ENCODE measurements at places on chromosomes 13 and 19.

DNA sequence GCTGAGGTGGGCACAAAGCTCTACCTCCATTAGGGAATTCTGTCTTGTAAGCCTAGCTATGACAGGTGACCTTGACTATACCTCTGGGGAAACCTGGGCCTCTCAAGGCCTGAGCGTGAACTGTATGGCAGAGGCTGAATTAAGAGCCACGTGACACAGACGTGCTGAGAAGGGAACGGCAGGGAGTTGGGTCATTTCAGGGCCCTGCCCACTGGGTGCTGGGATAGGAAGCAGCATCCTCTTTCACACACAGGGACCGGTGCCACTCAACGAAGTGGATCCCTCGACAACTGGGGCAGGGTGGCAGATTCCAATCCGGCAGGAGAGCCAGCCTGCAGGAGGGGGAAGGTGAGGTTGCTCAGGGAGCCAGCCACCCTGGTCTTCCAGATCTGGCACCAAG is 9.2 kb downstream of the ASF1B start:
- DNase-seq = no peak

GRCh38 chr13:98022210-98022609 is 68.7 kb downstream of the IPO5 start:
- DNase-seq = no peak

- DNase-seq = no peak
Measured at GRCh38 chr13:28041501-28041900, 53.0 kb upstream of the URAD start.

DNA sequence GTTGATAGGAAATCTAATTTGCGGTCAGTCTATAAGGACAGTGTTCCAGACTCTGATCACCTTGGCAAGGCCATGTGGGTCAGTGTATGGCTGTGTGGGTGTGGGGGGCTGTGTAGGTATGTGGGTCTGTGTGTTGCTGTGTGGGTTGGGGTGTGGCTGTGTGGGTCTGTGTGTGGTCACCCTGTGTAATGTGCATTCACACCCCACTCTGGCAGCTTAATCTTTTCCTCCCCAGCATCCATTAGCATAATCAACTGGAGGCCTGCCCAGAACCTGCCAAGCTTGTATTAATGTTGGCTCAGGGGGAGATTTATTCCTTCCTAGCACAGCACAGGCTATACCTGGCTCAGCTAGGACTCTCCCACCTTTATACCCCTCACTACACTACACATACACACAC is 203.2 kb downstream of the TUBA3C start:
- no peak for DNase-seq

GRCh38 chr13:42614436-42615035 is 40.6 kb downstream of the TNFSF11 start:
- DNase-seq = no peak

DNA sequence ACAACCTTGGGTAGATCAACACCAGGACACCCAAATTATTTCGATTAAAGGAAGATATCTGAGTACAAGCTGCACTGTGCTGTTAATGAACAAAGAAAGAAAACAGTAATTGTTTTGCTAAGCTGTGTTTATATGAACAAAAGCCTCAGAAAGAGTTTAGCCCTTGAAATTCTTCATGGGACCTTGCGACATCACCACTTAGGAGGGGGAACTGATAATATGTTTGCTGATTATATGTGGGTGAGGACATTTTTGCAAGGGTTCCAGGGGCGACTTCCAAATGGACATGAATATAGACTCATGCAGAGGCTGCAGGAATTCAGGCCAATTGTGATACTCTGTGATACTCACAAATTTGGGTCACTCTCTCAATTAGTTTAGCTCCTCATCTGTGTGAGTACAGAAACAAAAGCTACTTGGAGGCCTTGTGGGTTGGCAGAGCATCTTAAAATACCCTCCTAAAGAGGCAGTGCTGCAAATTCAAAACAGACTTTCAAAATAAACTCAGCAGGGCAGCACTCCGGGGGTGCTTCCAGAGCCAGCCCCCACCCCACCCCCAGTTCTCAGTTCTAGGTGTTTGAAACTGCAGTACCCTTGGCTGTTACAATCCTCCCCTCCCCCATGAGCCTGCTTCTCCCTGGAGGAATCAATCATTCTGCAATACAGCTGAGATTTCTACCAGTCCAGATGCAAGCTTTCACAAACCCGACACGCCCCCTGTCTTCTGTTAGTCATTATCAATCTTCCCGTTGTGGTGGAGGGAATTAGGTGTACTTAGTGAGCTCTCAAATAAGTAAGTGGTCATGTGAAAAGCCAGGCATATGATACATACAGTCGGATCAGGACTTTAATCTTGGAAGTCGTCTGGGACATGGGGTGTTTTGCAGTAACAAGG is 97.0 kb upstream of the MBNL2 start:
- no peak for DNase-seq

- DNase-seq = no peak
Measured at GRCh38 chr19:4376671-4376990, 23.7 kb downstream of the SH3GL1 start.

GRCh38 chr13:64538711-64539110 is 2691.4 kb downstream of the PCDH9 start:
- DNase-seq = no peak

GRCh38 chr19:16518061-16518460 is 21.9 kb downstream of the C19orf44 start:
- no peak for DNase-seq

GRCh38 chr13:103039183-103039582 is 27.0 kb downstream of the SLC10A2 start:
- DNase-seq = no peak
